ENCODE measurements at places on chromosomes 6 and 20.

DNA sequence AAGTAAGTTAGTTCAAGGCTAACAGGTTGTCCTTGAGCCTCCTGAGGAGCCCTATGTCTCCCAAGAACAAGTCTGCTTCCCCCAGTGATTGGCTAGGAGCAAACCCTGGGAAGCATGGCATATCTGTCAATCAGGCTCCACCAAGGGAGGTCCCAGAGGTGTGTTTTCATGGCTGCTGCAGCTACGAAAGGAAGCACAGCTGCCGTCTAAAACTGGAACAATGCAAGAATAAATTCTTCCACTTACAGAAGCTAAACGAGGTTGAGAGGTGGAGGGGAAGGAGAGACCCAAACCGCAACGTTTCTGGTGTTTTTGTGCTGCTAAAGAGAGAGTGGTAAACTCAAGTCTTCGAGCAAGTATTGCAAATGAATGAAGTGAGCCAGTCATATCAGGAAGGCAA is 4.9 kb upstream of the PTGIS start:
- no peak for DNase-seq

DNA sequence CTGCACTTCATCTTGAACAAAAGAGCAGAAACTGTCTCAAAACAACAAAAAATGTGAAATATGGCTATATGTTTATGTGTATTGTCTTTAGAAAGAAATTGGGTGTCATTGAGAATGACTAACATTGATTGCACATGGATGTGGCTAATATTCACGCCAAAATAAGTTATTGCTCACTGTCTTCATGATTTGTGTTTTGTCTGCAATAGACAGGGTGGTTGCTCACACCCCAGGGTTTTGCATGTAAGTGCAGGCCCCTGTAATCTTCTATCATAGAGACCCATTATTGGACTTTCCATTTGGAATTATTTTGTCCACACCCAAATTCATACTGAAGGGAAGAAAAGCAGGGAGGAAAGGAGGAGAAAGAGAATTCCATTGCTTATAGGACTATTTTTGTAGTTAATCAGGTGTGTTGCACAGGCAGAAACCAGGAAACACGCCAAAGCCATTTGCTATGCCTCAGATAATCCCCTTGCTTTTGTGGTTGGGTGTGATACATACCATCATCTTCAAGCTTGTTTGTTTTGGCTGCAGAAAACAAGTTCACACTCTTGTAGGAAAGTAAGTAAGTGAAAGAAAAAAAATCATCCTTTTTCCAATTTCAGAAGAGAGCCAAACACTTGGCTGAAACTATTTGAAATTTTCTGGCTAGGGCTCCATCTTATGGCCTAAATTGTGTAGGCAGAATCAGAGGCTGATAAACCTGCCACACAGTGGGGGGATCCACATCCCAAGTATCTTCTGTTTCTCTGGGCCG is 214.1 kb downstream of the COL12A1 start:
- DNase-seq, result no peak

DNA sequence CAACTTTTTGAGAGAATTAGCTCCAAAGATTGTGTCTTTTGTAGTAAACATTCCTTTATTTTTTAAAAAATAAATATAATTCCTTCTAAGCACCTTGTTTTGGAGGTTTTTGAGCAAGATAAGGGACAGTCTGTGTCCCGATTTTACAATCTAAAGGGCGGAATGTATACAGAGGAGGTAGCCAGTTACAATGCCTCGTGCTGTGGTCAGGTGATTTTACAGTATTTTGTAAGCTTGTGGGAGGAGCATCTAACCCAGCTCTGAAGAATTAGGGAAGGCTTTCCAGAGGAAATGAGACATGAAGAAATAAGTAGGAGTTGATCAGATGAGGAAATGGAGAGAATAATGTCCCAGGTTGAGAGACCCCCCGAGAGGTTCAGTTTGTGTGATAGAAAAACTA is 1.3 kb downstream of the HINT3 start:
- no peak for DNase-seq

- DNase-seq, result no peak
Measured at GRCh38 chr6:47278545-47278944, 31.2 kb downstream of the TNFRSF21 start.

- no peak for DNase-seq
Measured at GRCh38 chr20:20849161-20849560, 136.7 kb upstream of the RALGAPA2 start.

DNA sequence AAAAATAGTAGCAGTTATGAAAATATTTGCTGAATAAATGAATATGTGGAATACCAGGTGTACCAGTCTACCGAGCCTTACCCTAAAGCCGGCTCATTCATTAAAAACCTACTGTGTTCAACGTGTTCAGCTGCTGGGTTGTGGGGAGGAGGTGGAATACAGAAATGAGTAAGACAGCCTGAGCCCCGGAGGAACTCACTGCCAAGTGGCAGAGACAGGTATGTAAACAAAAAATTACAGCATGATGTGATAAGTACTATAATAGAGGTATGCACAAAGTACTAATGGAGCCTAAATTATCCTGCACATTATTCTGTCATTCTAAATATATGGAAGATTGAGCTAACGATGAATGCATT is 6.8 kb upstream of the ADTRP start:
- DNase-seq, result peak; percentile 75

DNA sequence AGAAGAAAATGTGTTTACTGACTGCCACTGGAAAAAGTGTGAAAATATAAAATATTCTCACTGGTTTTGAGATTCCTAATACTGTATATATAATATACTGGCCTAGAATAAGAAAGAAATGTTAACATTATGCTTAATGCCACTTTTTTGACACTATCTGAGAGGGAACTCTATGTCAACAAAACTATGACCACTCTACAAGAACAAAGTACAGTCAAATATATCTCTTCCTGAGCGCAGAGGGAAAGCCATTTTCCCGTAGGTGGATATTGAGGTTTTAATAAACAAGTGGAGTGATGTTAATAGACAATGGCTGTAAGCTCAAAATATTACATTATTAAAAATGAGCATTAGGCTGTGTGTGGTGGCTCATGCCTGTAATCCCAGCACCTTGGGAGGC is 24.9 kb downstream of the LYRM4 start:
- DNase-seq, result no peak

- DNase-seq, result no peak
Measured at GRCh38 chr6:101550451-101550850, 156.9 kb downstream of the GRIK2 start.

DNA sequence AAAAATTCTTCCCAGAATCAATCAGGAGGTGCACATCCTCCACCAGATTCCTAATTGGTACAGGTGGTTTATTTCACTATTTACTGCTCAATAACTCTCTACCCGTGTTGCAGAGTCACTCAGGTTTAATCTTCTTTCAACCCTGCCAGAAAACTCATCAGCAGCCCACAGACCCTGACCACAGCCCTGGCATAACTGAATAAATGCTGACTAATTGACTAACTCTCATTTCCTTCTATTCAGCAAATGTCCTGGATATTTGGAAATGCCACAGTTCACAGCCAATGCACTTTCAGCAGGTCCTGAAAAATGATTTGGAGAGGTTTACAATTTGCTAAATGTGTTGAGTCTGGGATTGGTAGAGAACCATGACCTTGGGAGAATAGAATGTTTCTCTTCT is 62.3 kb downstream of the TRMT6 start:
- DNase-seq, result no peak

GRCh38 chr20:62274332-62274950 is 28.4 kb upstream of the ADRM1 start:
- DNase-seq, result no peak

DNA sequence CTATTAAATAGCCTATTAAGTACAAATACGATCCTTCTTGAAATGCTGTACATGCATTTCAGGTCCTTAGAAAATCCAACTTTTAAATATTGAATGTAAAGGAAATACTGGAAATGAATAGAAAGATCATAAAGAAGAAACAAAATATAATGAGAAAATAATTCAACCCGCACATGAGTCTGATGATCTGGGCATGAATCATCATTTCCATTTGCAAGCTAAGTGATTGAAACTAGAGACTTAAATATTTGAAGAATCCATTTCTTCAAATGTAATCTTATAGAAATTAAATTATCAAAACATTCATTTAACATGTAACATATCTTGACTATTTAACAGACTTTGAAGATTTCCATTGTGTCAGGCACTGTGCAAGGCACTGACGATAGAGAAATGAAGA is 977.0 kb downstream of the TFAP2A start:
- no peak for DNase-seq

GRCh38 chr20:63980317-63980805 is 571 bp upstream of the PRPF6 start:
- peak; percentile 74 for DNase-seq

DNA sequence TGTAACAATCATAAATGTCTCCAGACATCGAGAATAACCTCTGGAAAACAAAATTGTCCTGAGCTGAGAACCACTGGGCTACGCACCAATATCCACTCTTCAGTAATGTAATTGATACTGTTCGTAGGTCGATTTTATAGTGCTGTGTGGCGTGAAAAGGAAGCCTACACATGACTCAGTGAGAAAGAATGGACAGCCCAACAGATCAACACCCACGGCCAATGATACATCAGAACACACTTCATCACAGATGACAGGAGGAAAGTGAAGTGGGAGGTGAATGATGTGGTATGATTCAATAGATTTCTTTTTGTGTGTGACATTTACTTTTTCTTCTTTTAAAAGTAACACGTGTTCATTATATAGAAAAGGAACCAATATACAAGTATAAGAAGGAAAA is 93.5 kb downstream of the RPS12 start:
- DNase-seq, result no peak

GRCh38 chr20:51768759-51769517 is 748 bp upstream of the ATP9A start:
- DNase-seq, result no peak

DNA sequence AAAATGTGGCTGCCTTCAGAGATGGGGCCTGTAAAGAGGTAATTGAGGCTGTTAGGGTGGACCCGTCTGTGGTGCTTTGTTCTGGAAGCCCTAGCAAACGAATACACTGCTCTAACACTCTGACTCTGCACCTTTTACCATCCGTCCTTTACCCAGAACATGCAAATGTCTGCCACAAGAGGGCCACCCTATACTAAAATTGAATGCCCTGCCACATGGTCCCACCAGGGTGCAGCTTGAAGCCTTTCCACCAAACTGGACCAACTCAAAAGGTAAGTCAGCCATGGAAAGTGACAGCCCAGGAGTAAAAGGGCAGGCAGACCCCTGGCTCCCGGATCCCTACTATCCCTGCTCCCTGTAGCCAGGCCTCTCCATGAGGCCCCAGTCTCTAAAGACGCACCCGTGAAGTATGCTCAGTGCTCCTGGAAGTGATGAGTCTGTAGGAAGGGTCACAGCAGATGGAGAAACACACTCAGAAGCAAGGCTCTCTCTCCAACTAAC is 5.8 kb upstream of the BFSP1 start:
- peak; percentile 83 for DNase-seq

DNA sequence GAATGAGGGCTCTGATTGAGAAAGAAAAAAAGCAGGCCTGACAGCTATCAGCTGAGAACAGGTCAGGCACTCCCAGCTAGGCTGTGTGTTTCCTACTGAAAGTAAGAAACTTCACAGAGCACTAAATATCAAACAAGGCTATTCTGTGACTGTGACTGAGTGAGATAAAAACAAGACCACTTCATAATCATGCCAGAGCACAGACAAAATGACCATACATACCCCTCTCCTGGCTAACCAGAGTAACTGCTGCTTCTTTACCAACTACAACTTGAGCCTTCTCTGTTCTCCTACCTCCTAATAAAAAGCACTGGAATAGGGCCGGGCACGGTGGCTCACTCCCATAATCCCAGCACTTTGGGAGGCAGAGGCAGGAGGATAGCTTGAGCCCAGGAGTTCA is 6.8 kb upstream of the BTN1A1 start:
- DNase-seq, result no peak

GRCh38 chr20:10560686-10561085 is 113.1 kb downstream of the JAG1 start:
- DNase-seq, result no peak

- no peak for DNase-seq
Measured at GRCh38 chr20:25699914-25700313, 3.3 kb upstream of the ZNF337 start.

- no peak for DNase-seq
Measured at GRCh38 chr6:39666706-39667489, 58.3 kb downstream of the KIF6 start.

- no peak for DNase-seq
Measured at GRCh38 chr6:47066418-47066817, 24.3 kb upstream of the ADGRF1 start.

- no peak for DNase-seq
Measured at GRCh38 chr6:139732451-139732850, 358.0 kb upstream of the CITED2 start.

GRCh38 chr20:58883241-58883691 is 30.8 kb downstream of the GNAS start:
- no peak for DNase-seq

- no peak for DNase-seq
Measured at GRCh38 chr6:41177287-41177686, 14.4 kb upstream of the TREM2 start.

DNA sequence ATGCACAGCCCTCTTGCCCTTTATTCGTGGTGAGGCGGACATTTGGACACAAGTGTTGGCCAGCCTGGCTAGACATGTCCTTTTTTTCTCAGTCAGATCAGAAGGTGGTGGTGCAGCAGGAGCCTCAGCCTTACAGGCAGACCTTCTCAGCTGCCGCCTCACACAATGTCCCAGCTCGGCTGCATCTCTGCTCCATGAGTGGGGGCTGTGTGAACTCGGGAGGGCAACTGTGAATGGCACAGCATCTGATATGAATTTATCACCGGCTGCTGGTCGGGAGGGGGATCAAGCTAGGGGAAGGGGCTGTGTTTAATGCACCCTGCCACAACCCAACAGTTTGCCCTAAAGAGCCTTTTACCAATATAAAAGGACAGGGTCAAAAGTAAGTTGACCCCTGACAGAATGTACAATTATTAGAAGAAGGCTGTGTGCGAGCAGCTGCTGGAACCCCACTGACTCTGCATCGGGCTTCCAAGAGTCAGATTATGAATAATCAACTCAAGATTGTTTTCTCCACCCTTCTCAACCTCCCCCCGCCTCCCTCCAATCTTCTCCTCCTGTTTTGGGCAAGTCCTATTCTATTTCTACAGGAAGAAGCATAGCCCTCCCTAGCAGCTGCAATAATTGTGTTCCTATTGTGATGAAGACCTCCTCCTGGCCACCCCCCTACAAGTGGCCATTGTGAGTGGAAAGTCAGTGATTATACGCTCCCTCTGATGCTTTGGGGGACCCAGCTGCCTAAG is 245.2 kb downstream of the PKHD1 start:
- no peak for DNase-seq

DNA sequence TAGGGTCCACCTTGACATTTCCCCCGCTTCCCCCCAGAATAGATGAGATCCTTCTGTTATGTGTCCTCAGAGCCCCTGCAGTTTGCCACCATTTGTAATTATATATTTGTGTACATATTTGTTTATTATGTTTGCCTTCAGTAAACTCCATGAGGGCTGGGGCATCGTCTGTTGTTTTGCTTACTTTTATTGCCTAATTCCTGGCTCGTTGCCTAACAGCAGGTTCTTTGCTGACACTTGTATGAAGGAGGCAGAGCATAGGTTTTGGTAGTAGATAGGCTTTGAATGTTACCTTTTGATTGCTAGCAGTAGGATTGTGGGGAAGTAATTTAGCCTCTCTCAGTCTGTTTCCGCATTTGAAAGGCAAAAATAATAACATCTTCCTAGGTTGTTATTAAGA is 9.9 kb downstream of the MAP3K4 start:
- DNase-seq, result no peak
